Left lobe of liver (tissue), 2 donors: ENCODE measurements at places on chromosomes 1 and 21. TPM values are rescaled to one million over a fixed set of nuclear protein-coding genes. Genes with fewer than 3 reads are reported as not detected.

Gene CFHR3
- 279 TPM for total RNA-seq

Gene NBPF6
- total RNA-seq, result not detected

Gene TSSK3
- total RNA-seq, result 1.6 TPM

DNA sequence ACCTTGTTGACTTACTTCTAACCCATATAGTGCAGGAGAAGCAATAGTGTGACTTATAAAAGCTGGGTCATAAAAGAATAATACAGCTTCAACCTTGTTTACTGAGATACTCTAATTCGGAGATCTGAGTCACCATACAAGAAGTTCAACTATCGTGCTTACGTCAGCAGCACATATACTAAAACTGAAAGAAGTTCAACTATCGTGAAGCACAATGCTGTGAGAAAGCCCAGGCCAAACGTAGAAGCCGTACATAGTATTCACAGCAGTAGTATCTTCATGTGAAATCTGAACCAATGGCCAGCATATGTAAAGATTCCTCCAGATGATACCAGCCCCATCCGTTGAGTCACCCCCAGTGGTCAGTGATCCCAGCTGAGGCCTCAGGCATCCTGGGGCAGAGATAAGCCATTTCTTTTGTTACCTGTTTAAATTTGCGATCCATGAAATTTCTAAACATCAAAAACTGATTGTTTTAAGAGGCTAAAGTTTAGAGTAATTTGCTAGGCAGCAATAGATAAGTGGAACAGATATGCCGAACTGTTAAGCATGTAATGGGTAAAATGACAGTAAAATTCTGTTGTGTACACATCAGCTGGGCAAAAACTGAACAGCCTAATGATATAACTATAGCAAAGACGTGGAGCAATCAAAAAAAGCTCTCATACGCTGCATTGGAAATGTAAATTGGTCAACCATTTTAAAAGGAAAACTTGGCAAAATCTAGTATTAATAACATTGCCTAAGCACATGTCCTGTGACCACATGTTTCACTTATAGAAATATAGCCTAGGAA, 53.9 kb upstream of the SAMD13 start:
- DNase-seq, result no peak

- DNase-seq, result no peak
Observed at GRCh38 chr1:215188302-215188950, 105.9 kb downstream of the KCNK2 start.

DNA sequence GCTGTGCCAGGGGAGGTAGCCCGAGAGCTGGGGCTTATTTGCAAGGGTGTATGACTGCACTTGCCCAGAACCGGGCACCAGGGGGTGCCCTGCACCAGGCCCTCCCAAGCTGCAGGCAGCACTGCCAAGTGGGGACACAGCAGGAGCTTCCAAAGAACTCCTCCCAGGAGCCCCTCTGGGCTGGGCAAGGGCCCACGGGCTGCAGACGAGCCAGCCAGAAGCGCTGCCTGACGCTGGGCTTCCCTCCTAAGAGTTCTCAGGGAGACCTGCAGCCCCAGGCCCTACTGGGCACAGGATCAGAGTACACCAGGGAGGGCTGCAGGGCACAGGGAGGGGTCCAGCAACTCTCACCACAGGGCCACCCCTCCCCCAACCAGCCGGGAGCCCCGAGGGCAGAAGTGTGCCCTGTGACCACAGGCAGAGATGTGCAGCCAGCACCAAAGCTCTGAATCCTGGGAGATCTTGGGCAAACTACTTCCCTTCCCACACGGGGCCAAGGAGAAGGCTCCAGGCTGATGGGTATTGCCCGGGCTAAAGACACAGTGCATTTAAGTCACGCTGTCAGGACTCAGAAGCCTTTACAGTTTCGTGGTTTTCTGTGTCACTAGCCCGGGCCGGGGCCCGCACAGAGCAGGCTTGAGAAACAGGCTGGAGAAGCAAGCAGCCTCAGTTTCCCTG, 63.4 kb downstream of the KCNAB2 start:
- DNase-seq, result no peak

DNA sequence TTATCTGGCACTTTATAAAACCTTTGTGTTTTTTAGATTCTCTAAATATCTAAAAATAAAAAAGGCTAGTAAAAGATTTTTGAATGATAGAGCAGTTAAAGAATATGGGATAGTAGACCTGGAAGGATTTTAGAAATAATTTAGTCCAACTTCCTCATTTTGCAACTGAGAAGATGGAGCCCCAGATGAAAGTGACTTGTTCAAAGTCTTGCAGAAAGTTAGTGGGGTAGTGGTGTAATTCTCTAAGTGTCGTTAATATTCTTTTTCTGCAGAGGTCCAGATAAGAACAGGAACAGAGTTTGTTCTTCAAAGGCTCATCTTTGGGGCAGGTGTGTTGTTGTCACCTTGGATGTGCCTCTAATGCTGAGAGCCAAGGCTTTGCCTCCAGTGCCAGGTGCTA, 159.5 kb downstream of the DISC1 start:
- DNase-seq, result no peak

GRCh38 chr1:118090130-118090529, 94.9 kb downstream of the SPAG17 start:
- DNase-seq, result no peak

GRCh38 chr1:46725736-46726108, 6.8 kb upstream of the EFCAB14 start:
- no peak for DNase-seq

GRCh38 chr1:193019442-193020026, 39.6 kb downstream of the UCHL5 start:
- no peak for DNase-seq

GRCh38 chr1:59431566-59432294, 134.8 kb downstream of the FGGY start:
- no peak for DNase-seq

DNA sequence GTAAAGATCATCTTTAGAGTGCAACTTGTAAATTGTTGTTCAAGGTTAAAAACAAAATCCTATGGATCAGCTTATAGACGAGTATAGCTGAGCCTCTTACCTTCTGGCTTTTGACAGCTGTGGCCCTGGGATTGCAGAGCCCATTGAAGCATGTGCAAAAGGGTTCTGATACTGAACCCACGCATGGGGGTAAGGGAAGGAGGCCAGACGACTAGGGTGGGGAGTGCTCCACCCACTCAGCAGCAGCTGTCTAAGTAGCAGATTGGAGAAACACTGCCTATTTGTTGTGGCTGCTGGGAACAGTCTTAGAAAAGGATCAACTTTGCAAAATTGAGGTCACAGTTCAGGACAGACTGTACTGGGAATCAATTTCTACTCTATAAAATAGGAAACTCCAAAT, 16.1 kb downstream of the CD101 start:
- no peak for DNase-seq

DNA sequence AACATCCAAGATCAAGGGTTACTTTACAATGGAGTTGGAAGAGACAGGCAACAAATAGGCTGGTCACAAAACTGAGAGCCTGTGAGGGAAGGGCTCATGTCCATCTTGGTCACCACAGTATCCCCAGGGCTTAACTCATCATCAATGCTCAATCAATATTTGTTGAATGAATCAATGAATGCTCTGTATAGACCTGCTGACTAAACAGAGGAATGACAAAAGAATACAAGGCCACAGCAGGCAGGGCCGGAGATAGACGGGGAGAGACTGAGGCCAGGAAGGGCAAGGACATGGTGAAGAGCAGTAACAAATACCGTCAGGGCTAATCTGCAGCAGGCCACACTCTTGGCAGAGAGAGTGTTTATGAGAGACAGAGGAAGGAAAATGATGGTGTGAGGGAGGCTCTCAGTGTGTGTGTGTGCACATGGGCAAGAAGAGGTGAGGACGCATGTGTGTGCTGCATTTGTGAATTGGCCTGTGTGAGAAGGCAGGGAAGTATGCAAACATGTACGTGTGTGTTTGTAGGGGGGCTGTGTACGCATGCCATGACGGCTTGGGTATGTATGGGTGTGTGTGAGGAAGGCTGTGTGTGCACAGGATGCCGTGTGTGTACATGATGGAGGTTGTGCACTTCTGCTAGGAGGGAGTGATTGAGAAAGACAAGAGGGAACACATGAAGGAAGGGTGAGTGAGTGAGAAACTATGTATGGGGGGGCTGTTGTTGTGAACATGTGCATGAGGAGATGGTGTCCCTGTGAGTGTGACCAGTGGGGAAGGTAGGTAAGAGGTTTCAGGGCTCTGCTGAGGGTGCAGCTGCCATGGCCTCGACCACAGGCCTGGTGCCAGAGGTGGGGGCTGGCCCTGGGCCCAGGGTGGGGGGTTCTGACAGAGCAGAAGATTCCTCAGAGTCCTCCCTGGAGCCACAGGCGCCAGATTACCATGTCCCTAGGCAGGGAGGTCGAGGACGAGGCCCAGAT, 15.4 kb downstream of the AHDC1 start:
- no peak for DNase-seq

- DNase-seq, result no peak
Observed at GRCh38 chr1:12075195-12076114, 12.4 kb downstream of the TNFRSF8 start.

- no peak for DNase-seq
Observed at GRCh38 chr1:156293098-156293434, 2.4 kb downstream of the GLMP start.

GRCh38 chr1:31605908-31606427, 11.5 kb upstream of the HCRTR1 start:
- no peak for DNase-seq

GRCh38 chr1:6367381-6368012, 26.1 kb downstream of the ACOT7 start:
- peak; percentile 68 for DNase-seq

- DNase-seq, result no peak
Observed at GRCh38 chr1:200364091-200364759, 45.6 kb downstream of the ZNF281 start.
